ENCODE measurements at places on chromosomes 3 and 15.

DNA sequence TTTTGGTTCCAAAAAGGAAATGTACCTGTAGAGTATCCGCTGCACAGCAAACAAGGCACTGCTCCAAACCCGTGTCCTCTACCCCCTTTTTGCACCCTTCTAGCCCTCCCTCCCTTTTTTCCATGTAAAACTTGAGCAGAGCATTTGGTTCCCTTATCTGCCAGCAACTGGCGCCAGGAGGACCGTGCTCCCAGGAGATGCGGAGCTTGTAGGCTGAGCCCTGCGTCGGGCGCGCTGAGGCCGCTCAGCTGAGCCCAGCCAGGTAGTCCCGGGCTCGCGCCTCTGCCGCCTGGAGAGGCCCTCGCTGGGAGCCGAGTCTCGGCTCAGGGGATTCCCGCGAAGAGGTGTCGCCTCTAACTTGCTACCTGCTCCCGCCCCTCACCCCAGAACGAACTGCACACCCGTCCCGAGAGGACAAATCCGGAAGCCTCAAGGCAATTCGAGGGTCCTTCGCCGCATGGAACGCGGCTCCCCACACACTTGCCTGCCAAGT lies 575 bp downstream of the TRPM7 start:
- DNase-seq: peak; percentile 57

DNA sequence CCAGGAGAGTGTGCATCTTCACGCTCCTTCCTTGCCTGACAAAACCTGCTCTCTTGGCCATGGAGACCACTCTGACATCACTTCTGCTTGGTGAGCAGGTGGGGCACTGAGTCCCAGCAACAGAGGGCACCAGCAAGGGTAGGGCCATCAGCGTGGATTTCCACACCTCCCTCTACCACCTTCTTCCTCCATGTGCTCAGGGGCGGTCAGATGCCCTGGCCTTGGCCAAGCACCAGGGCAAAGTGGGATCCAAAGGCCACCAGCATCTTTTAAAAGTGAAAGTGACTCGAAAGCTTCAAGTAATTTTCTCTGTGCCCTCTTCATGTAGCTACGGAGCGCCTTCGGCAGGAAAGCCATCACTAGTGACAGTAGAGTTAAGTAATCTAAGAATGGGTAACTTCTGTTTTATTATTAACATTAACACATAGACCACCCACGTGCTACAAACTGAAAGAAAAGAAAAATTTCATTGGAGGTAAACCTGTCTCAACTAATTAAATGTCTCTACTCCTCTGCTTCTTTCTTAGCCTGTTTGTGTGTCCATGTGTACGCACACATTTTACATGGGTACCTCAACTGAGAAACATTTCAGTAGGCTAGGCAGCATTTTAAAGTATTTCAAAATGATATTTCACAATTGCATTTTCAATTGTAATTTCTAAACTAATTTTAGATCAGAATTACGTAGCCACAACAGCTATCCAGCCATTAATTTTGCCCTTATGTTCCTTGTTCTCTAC lies 57.9 kb downstream of the CHSY1 start:
- DNase-seq: no peak

- no peak for DNase-seq
Observed at GRCh38 chr15:85672332-85673084, 122.2 kb downstream of the KLHL25 start.

DNA sequence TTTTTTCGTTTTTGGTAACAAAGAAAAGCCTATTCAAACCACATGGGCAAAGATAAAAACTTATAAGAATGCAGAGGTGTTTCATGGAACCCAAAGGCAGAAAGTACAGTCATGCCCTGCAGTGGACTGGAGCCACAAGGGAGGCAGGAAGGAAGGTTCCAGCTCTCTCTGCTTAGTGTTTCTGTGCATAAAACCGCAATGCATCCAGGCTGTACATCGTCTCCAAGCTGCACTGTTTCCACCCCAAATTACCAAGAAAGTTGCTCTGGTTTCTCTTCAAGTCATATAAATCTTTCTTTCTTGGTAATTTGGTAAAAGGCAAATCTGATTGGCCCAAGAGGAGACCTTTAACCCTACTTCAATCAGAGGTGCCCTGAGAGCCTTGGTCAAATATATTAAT lies 15.8 kb downstream of the TRAT1 start:
- DNase-seq: no peak

GRCh38 chr3:127480196-127480954 lies 110.2 kb downstream of the TPRA1 start:
- DNase-seq: peak; percentile 9

GRCh38 chr3:196843435-196844110 lies 24.1 kb upstream of the SENP5 start:
- no peak for DNase-seq

- DNase-seq: no peak
Observed at GRCh38 chr3:58157700-58158099, 53.1 kb downstream of the DNASE1L3 start.

- no peak for DNase-seq
Observed at GRCh38 chr15:77808075-77808474, 175.4 kb upstream of the LINGO1 start.

DNA sequence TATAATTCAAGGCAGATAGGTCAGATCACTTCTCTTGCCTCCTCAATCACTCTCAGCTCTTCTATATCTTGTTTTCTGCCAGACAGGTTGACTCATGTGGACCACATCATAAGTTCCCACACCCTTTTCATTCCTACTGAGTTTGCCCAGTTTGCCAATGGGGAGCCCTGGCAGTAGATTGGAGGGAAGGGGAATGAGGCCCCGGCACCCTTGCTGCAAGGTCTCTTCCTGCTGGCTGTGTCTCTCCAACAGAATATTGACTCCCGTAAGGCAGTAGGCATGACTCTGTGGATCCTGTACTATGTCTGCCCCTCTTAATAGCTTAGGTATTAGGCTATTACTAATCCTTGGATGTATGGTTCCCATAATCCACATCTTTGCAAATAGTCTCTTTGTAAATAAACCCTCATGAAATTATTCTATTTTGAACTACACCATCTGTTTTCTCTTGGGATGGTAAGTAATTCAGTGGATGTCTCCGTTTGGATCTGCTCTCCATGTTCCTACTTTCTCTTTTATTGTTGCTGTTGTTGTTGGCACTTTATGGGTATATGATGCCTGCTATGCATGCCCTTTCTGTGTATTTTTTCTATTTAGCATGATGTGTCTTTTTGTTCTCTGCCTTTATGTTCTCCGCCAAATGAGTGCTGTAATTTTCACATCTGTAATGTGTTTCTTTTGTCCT lies 65.5 kb upstream of the DCBLD2 start:
- no peak for DNase-seq

DNA sequence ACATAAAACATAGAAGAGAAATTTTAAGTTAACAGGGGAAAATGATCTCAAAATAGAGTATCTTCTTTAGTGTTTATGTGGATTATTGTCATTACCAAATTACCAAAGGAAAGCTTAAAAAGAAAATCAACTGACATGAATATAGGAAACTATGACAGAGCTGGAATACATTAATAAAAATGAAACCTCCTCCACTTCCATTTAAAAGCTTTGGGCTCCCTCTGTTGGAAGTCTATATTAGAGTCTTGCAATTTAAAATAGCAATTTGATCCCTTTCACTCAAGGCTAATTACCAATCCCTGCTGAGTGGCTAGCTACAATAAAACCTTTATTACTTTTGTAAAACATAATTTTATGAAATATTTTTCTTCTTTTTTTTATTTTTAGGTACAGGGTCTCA lies 61.4 kb upstream of the IMPG2 start:
- DNase-seq: no peak

DNA sequence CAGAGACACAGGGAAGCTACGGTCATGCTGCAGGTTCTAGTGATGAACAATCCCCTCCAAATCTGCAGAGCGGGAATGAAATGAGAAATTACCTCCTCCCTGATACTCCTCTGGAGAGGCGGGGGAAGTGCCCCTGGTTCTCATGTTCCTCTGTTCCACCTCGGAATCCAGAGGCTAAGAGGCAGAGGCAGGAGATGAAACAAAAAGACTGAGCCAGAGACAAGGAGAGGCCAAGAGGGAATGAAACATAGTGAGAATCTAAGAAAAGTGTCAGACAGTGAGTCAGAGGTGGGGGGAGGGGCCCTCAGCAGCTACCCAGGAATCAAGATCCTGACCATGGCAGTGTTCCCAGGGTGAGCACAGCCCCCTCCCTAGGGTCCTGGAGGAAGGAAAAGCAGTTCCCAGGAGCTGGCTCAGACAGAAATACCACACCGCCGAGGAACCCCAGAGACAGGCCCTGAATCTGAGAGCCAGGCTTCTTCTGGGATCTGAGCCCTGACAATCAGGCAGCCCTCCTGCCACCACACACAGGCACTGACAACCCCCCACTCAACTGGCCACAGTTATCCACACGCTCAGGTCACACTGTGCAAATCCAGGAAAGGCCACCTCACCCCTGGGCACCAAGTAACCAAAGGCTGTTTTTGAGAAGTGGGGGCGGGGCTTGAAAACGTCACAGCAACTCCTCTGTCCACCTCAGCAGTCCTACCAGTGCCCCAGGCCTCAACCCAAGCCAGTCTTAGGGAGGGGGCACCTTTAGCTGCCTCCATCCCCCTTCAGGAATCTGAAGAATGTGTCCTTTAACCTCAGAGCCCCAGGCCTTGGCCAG lies 2.4 kb downstream of the CSRNP1 start:
- peak; percentile 95 for DNase-seq

DNA sequence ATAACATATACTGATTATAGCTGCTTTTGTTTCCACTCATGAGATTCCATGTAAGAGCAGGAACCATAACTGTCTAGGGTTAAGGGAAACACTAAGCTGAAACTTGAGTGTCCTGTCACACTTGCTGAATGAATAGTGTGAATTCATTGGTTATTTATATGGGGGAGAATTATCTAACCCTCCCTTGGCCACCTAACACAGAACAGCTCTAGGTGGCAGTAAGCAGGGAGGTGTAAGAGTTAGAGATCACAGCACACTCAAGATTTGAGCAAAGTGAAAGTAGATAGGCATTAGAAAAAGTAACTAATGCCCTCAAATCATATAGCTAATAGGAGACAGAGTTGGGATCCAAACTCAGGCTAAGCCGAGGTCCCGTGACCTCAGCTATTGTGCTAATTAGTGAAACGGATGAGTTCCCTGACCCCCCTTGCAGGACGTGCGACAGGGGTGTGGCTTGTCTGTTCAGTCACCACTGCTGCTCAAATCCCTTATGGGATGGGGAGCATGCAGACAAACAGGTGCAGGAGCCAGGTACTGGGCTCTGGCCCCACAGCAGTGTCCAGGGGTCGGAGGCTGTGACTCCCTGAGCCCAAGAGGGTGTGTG lies 27.7 kb upstream of the ANO10 start:
- no peak for DNase-seq

- DNase-seq: no peak
Observed at GRCh38 chr3:66531256-66531655, 30.4 kb upstream of the LRIG1 start.

GRCh38 chr3:184222521-184222920 lies 6.9 kb upstream of the VWA5B2 start:
- DNase-seq: no peak

- DNase-seq: no peak
Observed at GRCh38 chr3:122484985-122485384, 29.8 kb downstream of the KPNA1 start.

DNA sequence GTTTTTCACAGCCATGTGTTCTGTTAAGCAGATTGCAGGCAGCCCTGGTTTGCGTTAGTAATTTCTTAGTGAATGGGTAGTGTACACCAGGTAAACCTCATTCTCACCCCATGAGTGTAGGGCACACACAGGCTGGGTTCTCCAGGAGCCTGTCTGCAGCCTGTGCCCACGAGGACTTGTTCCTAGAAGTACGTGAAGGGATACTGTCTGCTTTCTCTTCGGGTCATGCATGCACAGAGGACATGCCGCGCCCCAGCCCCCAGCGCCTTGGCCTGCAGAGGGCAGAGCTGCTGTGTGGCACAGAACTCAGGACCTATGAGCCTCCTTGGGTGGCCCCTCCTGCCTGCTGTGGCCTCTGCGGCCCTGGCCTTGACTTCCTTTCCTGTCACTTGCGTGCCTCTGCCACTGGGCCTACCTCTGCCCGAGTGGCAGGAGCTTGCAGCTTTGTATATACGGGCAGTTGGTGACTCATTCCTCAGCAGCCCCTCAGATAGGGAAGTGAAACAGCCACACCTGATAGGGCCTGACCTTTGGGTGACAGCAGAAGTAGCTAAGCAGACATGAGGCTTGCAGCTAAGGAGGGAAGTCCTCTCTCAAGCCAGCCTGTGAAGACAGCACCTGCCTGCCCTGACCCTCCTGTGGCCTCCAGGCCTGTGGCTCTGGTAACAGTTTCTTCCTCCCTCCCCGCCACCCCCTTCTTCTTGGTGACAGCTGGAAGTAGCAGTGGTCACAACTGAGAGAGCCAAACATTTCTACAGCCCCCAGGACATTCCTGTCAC lies 19.5 kb downstream of the PPCDC start:
- DNase-seq: peak; percentile 76

GRCh38 chr3:159249472-159250174 lies 447.8 kb downstream of the MFSD1 start:
- no peak for DNase-seq

DNA sequence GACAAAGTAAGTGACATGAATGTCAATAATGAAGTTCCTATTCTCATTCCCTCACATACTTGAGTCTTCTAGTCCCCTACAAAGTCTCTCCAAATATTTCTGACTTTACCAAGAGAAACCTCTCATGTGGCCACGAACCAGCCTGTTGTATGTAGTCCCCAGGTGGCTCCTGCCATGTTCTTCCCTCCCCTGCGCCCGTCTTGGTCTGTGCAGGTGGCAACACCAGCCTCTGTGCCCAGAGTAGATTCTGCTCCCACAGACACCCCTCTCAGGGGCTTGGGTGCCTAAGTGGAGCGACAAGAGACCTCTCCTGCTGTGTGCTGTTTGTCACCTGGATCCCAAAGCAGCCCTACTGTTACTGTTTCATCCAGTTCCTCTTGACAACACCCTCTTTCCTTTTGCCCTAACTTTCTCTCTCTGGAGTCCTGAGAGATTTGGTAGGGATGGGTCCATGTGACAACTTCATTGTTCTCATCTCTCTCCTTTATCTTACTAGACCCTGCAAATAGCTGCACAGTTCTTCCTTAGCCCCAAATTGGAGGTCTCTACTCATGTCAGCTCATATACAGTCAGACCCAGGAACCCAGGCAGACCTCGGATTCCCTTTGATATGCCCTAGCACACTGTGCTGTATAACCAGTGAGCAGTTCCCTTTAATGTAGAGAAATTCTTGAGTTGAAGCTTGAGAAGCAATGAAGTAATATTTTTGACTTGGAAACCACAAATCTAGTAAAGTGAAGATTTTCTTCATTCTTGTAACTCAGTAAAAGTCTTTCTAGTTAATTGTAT lies 56.9 kb downstream of the POLR2M start:
- no peak for DNase-seq

Data from tibial artery (tissue), 4 donors.